ENCODE measurements at places on chromosomes 1 and 21.
A peak's percentile ranks its signal among the peaks of the same experiment; 100 is the strongest.

- no peak for DNase-seq
Observed at GRCh38 chr1:236851871-236852270, 56.8 kb downstream of the MTR start.

- no peak for DNase-seq
Observed at GRCh38 chr1:162996261-162996660, 72.9 kb upstream of the RGS4 start.

DNA sequence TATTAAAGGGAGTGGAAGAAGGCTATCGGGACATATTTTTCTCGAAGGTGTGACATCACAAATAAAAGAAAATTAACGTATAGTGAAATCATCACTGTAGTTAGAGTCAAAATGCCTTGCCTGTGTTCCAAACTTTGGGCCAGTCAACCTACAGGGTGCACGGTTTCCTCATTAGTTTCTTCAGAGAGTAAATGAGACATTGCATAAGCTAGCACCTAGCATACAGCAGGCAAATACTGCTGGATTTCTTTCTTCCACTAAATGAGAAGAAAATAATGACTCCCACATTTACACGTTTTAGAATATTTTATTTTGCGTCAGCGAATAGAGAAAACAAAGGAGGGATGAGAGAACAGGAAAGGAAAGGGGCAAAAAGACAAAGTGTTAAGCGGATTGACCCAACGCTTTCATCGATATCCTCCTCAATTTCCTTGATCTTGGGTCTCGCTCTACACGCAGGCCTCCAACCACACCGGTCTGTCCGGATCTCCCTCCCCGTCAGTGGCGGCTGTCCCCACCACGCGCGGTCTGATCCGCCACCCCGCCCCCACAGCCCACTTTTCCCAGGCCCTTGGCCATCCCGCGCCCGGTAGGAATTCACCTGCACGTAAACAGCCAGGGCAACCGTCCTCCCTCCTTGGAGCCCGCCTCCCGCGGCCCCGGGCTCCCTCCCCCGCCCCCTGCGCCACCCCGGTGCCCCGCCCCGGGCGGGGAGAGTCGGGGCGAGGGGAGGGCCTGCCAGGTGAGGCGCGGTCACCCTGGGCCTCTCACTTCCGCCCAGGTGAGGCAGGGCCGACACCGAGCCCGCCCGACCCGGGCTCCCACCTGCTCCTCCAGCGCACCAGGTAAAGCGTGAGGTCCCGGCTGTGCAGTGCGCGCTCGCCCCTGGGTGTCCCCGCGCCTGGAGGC, at the start of gene PATJ:
PATJ (plus strand) TSS at position 770 of the 909 bp plus-strand sequence. CDS start 20,413 bp downstream, outside the sequence.
- peak; percentile 87 for DNase-seq

DNA sequence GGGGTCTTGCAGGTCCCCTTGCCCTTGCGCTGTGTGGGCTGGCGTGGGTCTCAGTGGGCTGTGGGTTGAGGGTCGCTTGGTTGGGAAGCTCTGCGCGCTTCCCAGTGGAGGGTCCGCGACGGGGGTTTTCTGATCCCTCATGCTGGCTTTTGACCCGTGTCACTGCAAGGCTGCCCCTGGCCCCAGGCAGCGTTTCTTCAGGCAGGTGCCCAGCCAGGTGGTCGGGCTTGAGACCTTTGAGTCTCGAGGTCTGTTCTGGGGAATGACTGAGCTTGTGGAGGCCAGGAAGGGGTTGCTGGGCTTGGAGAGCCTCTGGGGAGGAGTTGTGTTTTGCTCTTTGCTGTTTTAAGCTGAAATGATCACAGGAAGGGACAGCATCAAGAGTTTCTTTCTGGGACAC, 5.3 kb downstream of the SKI start:
- no peak for DNase-seq
